ENCODE measurements at places on chromosomes 16 and 17.

GRCh38 chr16:17001471-17001870 is 469.3 kb downstream of the XYLT1 start:
- DNase-seq: no peak

- DNase-seq: no peak
Measured at GRCh38 chr17:75031972-75032719, 14.6 kb downstream of the ATP5PD start.

DNA sequence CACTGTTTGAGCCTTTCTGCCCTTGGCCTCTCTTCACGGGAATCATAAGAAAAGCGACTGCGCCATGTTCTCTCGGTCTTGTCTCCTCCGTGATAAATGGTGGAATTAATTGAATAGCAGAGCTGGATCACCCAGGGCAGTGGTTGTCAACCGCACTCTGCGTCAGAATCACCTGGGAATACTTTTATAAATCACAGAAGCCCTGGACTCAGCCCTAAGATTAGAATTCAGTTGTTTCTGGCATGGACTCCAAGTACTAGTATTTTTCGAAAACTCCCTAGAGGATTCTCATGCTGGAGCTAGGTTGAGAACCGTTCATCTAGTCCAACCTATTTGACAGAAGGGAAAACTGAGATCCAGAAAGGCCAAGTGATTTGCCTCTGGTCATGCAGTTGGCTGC is 64.1 kb downstream of the SPACA3 start:
- no peak for DNase-seq

GRCh38 chr17:4488989-4489595 is 9.6 kb upstream of the SPNS2 start:
- no peak for DNase-seq

GRCh38 chr17:62717889-62718288 is 90.2 kb downstream of the MARCHF10 start:
- no peak for DNase-seq

- no peak for DNase-seq
Measured at GRCh38 chr17:59766491-59766890, 59.0 kb downstream of the VMP1 start.

- DNase-seq: no peak
Measured at GRCh38 chr16:9089660-9090059, 1.8 kb upstream of the HAPSTR1 start.

Data from activated naive CD8-positive, alpha-beta T cell treated with anti-CD3 and anti-CD28 coated beads, Interleukin-2, amount 50 U/mL, for 16 hours (primary cell).